ENCODE measurements at places on chromosomes 1 and 21.

DNA sequence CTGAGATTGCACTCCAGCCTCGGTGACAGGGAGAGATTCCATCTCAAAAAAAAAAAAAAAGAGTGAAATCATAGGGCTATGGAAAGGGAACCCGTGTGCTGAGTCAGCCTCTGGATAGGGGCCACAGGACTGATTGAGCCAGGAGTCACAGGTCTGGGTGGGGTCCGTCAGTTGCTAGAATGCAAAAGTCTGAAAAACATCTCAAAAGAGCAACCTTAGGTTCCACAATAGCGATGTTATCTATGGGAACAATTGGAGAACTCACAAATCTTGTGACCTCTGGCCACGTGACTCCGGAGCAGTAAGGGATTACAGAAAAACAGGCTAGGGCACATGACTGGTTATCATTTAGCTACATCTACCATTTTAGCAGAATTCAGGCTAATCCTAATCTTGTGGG lies 32.8 kb upstream of the GREM2 start:
- no peak for DNase-seq

GRCh38 chr1:217881131-217881543 lies 250.0 kb downstream of the SPATA17 start:
- no peak for DNase-seq

DNA sequence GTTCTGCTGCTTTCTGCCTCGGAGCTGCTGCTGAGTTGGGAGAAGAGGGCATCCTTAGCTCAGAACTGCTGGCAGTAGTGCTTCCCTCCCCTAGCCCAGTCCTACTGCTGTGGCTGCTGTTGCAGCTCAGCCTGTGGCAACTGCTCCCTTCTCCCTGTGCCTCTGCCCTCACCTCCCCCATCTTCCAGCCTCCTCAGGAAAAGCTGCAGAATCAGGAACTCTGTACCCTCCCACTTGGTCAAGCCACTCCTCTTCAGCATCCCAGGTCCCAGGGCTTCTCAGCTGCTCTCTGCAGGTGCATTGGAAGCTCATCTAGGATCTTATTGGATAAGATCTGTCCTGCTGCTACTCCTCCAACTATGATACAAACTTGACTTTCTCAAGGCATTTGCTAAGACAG lies 316.7 kb downstream of the BRINP2 start:
- DNase-seq, result no peak

GRCh38 chr1:178498896-178499675 lies 2.3 kb upstream of the CLEC20A start:
- DNase-seq, result no peak

Measured in CD4-positive, alpha-beta T cell treated with Interleukin-21 for 1 hour (primary cell).